ENCODE measurements at places on chromosomes 5 and 9.

- no peak for DNase-seq
Measured at GRCh38 chr9:3224931-3225330, 300.9 kb downstream of the RFX3 start.

DNA sequence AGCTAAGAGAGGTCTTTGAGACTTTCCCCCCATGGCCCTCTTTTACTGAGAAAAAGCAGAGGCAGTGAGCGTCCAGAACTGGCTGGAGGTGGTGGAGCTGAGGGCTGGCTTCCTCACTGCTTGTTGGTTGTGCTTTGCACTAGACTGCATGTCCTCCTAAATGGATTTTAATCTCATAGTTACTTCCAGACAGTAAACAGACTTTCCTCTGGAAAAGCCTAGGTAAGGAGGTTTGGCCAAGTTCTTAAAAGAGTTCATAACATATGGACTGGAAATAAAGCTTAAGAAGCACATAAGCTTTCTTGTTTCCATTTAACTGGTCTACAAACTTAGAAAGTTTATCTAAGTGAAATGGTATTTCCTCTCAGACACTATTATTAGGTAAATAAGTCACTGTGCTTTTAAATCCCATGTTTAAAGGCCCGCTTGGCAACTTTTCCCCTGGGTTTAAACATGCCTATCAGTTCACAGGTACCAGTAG, 2.0 kb downstream of the ASPN start:
- DNase-seq = no peak

DNA sequence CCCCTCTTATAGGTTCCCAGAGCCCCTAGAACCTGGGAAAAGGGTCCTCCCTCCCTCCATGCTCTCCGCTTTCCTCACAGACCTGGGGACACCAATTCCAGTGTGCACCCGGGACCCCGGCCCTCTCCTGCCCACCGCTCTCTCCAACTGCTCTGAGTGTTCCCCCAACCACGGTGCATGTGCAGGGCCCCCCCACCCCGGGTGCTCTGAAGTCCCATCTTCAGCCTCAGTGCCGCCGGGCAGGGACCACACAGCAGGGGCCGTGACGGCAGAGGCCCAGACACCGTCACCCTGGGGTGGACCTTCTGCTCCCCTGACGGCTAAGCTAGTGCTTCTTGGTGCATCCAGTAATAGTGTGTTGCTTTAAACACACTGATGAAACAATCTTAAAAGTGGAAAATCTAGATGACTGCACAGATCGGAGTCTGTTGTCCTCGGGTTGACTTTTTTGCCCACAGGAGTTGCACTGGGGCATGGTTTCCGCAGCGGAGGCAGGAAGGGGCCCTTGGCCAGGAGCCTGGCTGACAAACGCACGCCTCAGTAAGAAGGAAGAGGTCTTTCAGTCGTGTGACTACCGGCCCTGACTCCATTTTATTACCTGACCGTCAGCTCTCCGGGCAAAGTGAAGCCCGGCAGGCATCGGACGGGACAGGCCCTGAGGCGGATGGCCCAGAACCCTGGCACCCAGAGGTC, 36.2 kb upstream of the SLC6A3 start:
- no peak for DNase-seq

- no peak for DNase-seq
Measured at GRCh38 chr5:39146831-39147540, 72.4 kb downstream of the FYB1 start.

DNA sequence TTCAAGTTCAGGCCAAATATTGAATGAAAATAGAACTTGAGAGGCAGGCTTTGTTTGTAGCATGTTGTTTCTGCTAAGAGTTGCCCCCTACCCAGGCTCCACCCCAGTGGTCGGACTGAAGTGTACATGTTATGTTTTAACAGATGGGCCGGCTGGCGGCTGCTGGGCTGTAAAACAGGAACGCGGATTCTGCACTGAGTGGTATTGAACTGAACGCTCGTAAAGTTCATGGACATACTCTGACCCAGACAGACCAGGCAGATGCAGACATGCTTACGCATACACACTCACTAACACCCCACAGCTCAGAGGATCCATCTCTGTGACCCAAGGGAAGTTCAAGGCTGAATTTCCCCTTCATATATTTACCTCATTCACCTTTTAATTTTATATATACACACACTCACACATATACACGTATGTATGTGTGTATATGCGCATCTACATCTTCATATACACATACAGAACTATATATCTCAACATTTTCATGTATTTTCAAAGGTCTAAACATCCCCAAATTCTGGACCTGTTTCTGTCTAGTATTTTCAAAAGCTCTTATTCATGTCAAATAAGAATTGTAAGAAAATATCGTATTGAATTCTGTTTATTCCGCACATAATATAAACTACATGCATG, 1.4 kb downstream of the MARCHF3 start:
- no peak for DNase-seq

- no peak for DNase-seq
Measured at GRCh38 chr5:173231996-173232498, 3.0 kb downstream of the NKX2-5 start.

DNA sequence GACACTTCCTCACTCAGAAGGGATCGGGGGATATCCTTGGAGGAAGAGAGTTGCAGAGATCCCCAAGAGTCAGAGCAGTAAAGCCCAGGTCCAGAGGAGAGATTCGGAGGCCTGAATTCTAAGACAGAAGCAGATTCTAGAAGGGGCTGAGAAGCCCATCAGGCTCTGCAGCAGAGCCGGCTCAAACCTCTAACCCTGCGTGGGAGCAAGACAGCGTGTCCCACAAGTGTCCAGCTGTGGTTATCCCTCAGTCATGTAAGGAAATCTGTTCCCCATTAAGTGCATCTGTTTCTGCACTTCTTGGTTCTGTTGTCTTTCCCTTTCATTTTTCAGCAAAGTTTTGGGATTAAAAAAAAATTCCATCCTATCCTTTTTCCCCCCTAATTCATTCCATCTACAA, 4.8 kb upstream of the DIAPH1 start:
- DNase-seq = no peak

DNA sequence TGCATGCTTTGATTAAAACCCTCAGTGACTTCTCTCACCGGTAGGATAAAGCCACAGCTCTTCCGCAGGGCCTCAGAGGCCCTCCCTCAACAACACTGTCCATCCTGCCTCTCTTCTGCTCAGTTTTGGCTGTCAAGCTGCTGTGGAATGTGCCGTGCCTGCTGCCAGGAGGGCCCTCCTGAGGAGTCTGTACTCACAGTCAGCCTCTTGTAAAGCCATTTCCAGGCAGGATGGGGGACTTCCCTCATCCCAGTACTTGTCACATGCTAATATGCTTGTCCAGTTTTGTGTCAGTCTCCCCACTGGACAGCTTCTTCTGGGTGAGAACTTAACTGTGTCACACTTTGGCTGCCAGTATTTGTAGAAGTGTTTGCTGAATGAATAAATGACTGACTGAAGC, 13.9 kb upstream of the DDX41 start:
- DNase-seq = no peak

- no peak for DNase-seq
Measured at GRCh38 chr9:92563116-92564100, 27.6 kb upstream of the ECM2 start.

- no peak for DNase-seq
Measured at GRCh38 chr5:164237486-164237885, 732.1 kb downstream of the MAT2B start.

GRCh38 chr9:110251212-110251611, 5.1 kb downstream of the TXN start:
- no peak for DNase-seq

DNA sequence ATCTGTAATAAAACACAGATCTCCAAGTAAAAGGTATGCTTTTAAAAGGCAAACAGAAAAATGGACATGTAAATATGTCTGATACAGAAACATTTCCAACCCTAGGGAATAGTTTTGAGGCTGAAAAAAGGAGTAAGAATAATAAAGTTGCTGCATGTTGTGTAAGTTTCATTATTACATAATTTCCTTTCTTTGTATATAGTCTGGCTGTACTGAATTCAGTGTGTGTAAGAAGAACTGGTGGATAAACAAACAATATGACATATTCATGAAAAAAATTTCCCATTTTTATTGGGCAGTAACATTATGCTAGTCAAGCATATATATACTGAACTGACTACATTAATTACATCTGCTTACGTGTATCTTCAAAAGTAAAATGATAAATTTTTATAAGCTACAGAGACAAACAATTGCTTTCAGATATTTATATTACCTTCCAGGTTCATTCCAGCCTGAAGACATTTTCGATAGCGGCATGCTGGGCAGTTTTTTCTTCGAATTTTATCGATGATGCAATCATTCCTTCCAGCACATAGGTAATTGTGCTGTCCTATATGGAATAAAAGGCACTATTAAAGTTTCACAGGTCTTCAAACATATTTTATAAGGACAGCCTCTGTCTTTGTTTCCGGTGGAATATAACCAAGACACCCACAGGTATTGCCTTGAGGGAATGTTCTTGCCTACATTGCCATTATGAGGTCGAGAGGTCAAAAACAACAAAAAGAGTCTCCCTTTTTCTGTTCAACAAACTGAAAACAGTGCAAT, 93.6 kb downstream of the NR3C1 start:
- DNase-seq = no peak

- DNase-seq = no peak
Measured at GRCh38 chr9:79885093-79885857, 313.5 kb downstream of the TLE4 start.

GRCh38 chr5:1041225-1042143, 32.9 kb downstream of the NKD2 start:
- DNase-seq = no peak

DNA sequence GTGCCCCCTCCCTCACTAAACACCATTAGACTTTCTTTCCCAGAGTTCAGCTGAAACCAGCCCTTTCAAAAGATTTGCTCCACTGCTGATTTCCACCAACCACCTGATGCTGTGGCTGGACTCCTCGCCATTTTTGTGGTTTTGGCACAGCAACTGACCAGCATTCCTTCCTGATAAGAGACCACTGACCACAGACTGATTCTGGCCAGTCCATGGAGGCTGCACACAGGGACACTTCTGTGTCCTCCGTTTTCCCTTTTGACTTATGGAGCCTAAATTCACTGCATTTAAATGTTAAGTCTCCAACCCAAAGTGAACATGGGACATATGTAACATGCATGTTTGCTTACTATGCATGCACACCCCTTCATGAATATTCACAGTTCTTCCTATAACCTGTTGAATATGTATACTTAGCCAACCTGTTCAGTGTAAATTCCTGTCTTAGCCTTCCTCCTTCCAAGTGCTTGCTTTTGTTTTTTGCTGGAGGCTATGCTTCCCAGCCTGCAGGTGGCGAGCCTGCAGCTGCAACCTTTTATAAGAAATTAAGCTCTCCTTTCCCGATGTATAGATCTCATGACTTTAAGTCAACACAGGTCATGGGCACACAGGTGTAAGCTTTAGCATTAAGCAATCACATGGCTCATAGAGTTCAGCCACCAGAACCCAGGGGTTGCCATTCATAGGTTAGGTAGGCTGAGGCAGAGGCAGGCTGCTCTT, 78.7 kb downstream of the ACTL7B start:
- DNase-seq = no peak

GRCh38 chr9:128701227-128701854, 962 bp upstream of the PKN3 start:
- DNase-seq = no peak

GRCh38 chr5:51684794-51685355, 301.6 kb downstream of the ISL1 start:
- DNase-seq = no peak

GRCh38 chr5:63401436-63402046, 560.7 kb downstream of the HTR1A start:
- peak; percentile 49 for DNase-seq

GRCh38 chr9:137482094-137482781, 23.1 kb upstream of the NSMF start:
- no peak for DNase-seq

GRCh38 chr5:51172903-51173626, 210.2 kb upstream of the ISL1 start:
- peak; percentile 76 for DNase-seq

DNA sequence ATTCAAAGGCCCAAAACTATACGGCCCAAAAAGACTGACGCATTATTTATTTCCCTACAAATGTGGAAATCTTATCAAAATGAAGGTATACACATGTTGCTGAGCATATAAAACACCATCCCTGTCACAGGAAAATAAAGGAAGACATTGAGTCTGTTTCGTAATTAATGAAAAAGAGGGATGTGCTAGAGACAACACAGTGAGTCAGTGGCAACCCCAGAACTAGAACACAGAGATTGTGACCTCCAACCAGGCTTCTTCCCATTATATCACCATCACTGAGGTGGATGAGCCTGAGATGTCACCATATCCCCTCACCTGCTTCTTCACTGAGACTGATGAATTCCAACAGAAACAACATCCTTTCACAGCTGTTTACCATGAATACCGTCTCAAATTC, 3.8 kb downstream of the NDUFA8 start:
- no peak for DNase-seq

GRCh38 chr5:156051972-156052371, 275.0 kb upstream of the SGCD start:
- no peak for DNase-seq

DNA sequence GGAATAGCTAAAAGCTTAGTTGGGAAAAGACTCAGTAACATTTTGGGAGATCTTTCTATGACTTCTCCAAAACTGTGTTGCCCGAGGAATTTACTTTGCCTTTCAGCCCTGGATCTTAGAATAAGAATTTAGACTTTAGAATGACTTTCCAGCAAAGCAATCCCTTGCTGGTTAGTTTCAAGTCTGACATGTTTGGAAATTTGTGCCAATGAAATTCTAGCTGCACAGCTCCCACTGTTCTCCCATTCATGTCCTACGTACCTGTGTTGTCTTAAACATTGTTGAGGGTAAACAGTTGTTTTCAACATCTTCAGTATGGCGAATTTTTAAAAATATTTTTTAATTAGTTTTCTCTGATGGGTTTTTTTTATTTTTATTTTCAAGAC, 111.4 kb downstream of the CCDC192 start:
- no peak for DNase-seq

- peak; percentile 72 for DNase-seq
Measured at GRCh38 chr5:93078082-93079038, 502.7 kb downstream of the NR2F1-AS1 start.

GRCh38 chr9:5364294-5365024, 24.8 kb upstream of the RLN1 start:
- DNase-seq = no peak

GRCh38 chr5:14674983-14675854, 10.7 kb downstream of the OTULIN start:
- no peak for DNase-seq

- DNase-seq = no peak
Measured at GRCh38 chr9:126157826-126158587, 168.6 kb upstream of the MVB12B start.

DNA sequence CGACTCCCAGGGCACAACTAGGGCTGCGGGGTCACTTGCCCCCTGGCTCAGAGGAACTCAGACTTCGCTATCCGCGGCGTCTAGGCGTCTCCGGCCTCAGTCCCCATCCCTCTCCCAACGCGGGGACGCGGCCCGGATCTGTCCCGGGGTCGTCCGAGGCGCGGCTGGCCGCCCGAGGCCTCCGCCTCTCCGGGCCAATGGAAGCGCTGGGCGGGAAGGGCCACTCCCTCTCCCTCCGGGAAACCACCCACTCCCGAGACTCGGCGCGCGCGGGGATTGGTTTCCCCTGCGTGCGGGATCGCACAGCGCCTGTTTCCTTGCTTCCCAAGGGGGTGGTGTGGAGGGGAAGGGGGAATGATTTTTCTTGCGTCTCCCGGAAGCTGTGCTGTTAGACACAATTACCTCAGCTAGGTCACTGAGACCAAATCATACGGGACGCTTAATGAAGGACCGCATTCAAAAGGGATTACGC, 38.3 kb downstream of the NR2F1 start:
- peak; percentile 69 for DNase-seq

GRCh38 chr5:73433982-73434342, 14.6 kb downstream of the FOXD1 start:
- no peak for DNase-seq

All from NCI-H1694 treated with DMSO at 0.1 percent for 48 hours (cell line).